ENCODE measurements at places on chromosomes 2 and 18.
A peak's percentile ranks its signal among the peaks of the same experiment; 100 is the strongest.

- peak; percentile 12 for DNase-seq
Measured at GRCh38 chr2:207256476-207257207, 90.9 kb upstream of the KLF7 start.

GRCh38 chr2:96114903-96115581 lies 1.3 kb downstream of the ADRA2B start:
- no peak for DNase-seq

- no peak for DNase-seq
Measured at GRCh38 chr2:189261431-189261841, 81.9 kb upstream of the COL5A2 start.

- DNase-seq = no peak
Measured at GRCh38 chr2:68046642-68047240, 16.1 kb downstream of the C1D start.

DNA sequence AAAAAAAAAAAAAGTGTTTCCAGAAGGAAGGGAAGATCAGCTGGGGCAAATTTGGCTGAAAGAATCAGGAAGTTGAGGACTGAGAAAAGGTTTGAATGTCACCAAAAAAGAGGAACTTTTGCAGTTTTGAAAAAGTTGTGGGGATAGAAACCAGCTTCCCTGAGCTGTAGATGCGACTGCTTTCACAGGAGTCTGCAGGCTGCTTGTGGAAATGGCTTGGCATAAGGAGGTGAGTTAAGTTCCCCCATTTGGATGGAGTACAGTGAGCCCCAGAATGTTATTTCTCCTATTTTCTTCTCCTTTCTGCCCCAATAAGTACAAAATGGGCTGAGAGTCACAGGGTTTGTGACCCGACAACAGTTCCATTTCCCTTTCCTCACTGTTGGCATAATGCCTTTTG lies 16.5 kb upstream of the ME2 start:
- no peak for DNase-seq

DNA sequence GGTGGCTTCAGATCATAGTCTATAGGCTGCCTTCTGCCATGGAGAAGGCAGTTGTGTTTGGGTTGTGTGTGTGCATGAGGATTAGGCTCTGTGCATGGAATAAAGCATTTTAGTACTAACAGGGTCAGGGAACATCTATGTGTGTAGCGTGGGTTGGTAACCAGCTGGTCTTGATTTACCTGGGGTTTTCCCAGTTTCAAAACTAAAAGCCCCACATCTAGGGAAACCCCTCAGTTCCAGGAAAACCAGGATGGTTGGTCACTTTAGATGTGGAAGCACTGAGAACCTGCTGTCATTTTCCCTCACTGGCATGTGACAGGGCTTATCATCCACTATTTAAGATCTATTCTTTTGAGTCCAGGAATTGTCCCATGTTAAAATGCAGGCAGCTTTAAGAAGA lies 116.3 kb downstream of the POLE4 start:
- DNase-seq = no peak
